Activated CD4-positive, alpha-beta T cell treated with anti-CD3 and anti-CD28 coated beads, Interleukin-2, amount 50 U/mL, for 24 hours (primary cell): ENCODE measurements at places on chromosomes 5 and 9.

GRCh38 chr9:77647267-77648233 lies 572 bp downstream of the GNA14 start:
- no peak for DNase-seq

DNA sequence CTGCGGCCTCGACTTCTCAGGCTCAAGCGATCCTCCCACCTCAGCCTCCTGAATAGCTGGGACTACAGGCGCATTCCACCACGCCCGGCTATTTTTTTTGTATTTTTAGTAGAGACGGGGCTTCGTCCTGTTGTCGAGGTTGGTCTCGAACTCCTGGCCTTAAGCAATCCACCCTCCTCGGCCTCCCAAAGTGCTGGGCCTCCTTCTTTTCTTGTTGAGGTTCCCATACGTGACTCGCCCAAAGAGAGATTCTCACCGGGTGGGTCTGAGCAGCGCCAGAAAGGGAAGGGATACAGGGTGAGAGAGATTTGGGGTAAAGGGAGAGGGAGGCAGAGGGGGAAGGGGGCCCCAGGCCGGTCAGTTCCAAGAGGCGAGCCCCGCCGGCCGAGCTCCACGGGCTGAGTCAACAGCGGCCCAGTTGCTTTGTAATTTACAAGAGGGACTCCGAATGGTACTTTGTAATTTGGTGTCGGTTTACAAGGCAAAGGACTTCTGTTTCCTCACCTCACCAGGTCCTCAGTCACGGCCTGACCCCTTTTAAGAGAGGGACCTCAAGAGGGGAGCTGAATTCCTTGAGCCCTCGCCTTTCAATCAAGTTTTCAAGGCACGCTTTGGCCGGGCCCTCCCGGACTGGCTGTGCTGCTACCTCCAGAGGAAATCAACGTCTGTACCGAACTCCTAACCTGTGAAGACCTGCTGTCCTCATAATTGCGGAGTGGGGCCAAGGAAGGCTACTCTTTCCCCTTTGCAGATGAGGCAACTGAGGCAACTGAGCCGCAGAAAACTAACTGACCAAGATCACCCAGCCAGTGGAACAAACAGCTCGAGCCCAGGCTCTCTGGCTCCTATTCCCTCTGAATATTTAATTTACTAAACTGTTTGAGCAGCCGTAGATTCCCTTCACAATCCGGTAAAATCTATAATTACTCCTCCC lies 3.3 kb upstream of the DMRT2 start:
- DNase-seq: no peak

- no peak for DNase-seq
Measured at GRCh38 chr5:88172847-88173758, 95.5 kb downstream of the TMEM161B start.

GRCh38 chr5:43352131-43352530 lies 38.9 kb upstream of the HMGCS1 start:
- no peak for DNase-seq

GRCh38 chr9:126980231-126980630 lies 65.6 kb downstream of the RALGPS1 start:
- DNase-seq: no peak
